Stimulated activated CD4-positive, alpha-beta T cell treated with anti-CD3 and anti-CD28 coated beads, Interleukin-12 subunit alpha, Interleukin-12 subunit beta, amount 100 ng/mL, for 4 hours (primary cell): ENCODE measurements at places on chromosomes 5 and 9.

GRCh38 chr5:13932561-13932960 lies 11.9 kb downstream of the DNAH5 start:
- no peak for DNase-seq

- DNase-seq = no peak
These were observed 297.8 kb downstream of the EPB41L4A start for GRCh38 chr5:112121258-112121657.

GRCh38 chr9:85137696-85138095 lies 468.2 kb downstream of the NTRK2 start:
- DNase-seq = no peak

DNA sequence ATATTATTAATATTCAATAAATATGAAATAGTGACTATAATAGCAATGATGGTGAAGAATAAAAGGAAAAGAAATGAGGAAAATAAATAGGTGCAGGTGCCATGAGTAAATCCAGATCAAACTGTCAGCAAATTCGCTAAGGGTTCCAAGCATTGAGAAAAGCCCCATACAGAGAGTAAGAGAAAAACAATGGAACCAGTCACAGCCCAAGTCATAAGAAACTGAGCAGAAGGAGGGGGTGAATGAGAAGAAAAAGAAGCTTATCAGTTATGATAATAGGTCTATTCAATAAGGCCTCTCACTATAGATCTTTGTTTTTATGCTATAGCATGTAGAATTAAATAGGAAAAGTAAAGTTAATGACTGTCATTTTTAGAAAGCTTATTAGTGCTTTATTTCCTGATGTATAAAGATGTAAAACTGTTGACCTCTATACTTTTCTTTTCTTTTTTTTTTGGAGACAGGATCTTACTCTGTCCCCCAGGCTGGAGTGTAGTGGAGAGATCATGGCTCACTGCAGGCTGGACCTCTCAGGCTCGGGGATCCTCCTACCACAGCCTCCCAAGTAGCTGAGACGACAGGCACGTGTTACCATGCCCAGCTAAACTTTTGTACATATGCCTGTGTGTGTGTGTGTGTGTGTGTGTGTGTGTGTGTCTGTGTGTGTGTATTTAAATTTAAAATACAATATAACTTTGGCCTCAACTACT lies 72.4 kb downstream of the FYB1 start:
- no peak for DNase-seq

DNA sequence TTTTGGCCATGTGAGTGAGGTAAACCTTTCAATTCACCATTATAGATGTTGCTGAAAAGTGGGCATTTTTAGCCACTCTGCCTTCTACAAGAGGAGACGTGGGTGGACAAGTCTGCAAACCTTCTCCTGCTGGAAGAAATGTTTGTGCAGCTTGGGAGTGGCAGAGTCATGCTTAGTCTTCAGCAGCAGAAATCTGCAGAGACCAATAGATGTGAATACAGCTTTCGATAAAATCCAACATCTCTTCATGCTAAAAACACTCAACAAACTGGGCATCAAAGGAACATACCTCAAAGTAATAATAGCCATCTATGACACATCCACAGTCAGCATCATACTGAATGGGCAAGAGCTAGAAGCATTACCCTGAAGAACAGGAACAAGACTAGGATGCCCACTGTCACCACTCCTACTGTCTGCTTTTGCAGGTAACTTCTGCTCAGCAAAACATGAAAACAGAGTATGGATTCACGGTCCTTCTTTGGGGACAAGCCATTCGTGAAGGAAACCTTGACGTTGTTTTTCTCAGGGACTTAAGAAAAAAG lies 91.3 kb downstream of the RALGPS1 start:
- DNase-seq = no peak

GRCh38 chr5:173664154-173664526 lies 47.7 kb upstream of the BOD1 start:
- no peak for DNase-seq
